ENCODE measurements at places on chromosomes 4 and X.

DNA sequence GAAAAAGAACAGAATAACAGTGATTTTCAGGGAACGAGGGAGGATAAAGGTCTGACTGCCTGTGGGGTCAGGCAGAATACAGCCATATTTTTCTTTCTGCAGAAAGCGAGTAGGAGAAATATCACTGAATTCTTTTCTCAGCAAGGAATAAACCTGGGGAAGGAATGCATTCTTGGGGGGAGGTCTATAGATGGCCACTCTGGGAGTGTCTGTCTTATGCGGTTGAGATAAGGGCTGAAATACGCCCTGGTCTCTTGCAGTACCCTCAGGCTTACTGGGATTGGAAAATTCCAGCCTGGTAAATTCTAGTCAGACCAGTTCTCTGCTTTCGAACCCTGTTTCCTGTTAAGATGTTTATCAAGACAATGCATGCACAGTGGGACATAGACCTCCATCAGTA is 26.3 kb downstream of the CNGA1 start:
- no peak for DNase-seq

DNA sequence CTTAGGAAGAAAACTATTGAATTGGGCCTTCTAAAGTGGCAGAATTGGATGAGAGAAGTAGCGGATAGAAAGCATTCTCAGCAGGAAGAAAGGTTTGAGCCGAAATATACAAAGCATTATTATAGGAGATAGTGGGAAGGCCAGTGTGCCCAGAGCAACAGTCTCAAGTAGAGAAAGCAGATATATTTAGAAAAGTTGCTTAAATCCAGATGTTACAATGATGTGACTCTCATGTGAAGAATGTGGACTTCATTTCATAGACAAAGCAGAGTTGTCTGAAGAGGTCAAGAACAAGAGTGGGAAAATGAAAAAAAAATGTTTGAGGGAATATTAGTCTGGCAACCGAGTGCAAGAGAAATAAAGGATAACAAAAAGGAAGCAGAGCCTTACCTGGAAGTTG is 66.9 kb downstream of the SYNPO2 start:
- no peak for DNase-seq

- DNase-seq = no peak
Measured at GRCh38 chr4:89469930-89470375, 162.4 kb upstream of the GPRIN3 start.

DNA sequence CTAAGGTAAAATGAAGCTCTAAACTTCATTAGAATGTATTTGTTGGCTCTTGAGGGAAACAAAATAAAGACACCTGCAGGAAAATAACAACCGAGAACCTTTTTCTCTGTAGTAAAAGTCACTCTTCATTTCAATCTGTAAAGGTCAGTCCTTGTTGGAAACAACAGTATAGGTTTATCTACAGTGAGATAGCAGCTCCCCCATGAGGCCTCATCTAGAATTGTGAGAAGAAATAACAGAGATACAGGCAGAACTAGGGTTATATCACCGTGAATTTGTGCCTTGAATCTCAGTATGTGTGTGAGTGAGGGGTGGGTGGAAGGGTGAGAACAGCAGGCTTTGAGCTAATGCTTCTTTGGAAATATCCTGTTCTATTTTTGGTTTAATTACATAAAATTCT is 107.8 kb upstream of the FMR1 start:
- DNase-seq = no peak

DNA sequence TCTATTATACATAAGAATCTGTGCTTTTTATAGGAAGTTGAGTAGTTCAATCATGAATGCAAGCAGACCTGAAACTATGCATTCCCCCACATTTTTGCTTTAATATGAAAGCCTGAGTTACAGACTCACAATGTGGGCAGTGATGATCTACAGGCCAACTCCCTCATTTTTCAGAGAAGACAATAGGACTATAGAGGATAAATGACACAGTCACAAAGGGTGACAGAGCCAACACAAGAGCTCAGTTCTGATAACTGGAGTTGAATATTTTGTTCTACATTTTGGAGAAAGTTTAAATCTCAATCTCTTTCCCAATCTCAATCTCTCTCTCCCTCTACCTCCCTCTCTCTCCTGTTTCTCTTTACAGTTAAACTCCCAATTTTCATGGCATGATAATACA is 27.0 kb downstream of the MBNL3 start:
- no peak for DNase-seq

GRCh38 chrX:77493677-77494553 is 46.7 kb downstream of the FGF16 start:
- DNase-seq = no peak

DNA sequence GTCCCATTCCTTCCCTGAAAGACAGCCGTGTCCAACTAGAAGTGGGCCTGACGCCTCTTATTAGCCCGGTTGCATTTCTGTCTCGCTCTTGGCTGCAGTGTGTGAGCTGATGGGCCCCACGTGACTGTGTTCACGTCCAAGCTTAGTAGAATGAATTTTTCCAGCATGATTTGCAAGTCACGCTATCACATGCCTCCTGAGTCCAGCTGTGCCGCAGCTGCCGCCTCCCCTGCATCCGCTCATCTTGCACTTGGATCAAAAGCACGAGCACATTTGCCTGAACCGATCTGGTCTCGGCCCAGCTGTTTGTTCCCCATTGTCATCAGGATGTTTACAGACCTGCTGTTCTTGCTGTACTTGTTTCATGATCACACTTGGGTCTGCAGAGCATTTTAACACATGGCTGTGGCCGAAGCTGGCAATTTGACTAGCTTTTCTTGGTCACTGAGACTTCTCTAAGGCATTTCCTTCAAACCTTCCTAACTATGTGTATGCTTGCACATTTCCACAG is 126.5 kb downstream of the KIT start:
- no peak for DNase-seq
